ENCODE measurements at places on chromosomes 1 and 21. TPM values are rescaled to one million over a fixed set of nuclear protein-coding genes. Genes with fewer than 3 reads are reported as not detected.

DNA sequence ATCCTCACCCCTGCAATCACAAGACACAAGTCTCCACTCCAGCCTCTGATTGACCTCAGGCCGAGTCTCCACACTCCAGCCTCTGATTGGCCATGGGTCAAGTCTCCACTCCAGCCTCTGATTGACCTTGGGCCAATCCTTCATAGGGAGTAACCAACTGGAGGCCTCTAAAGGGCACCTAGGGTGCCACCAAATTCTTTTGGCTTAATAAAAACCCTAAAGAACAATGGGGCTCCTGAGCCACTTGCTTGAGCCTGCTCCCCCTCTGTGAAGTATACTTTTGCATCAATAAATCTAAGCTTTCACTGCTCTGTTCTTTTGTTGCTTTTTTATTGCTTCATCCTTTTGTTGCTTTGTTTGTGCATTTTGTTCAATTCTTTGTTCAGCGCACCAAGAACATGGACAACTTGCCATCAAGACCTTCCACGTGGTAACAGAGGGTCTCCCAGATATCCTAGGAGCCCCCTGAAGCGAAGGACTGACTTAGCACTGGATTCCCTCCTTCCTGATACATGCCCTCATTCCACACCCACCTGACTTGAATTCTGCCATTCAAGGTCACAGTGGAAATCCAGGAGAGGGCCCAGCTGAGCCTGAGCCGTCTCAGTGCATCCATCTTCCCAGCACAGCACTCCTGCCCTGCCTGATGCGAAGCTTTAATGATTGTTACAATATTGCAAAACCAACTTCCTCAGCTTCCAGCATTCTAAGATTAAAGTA lies 152.9 kb downstream of the NPHP4 start:
- DNase-seq, result no peak

TMEM82 gene
- polyA plus RNA-seq, result not detected

- peak; percentile 57 for DNase-seq
Observed at GRCh38 chr1:26597629-26598039, 68.1 kb downstream of the RPS6KA1 start.

- no peak for DNase-seq
Observed at GRCh38 chr1:32337855-32338636, 2.0 kb upstream of the MARCKSL1 start.

DNA sequence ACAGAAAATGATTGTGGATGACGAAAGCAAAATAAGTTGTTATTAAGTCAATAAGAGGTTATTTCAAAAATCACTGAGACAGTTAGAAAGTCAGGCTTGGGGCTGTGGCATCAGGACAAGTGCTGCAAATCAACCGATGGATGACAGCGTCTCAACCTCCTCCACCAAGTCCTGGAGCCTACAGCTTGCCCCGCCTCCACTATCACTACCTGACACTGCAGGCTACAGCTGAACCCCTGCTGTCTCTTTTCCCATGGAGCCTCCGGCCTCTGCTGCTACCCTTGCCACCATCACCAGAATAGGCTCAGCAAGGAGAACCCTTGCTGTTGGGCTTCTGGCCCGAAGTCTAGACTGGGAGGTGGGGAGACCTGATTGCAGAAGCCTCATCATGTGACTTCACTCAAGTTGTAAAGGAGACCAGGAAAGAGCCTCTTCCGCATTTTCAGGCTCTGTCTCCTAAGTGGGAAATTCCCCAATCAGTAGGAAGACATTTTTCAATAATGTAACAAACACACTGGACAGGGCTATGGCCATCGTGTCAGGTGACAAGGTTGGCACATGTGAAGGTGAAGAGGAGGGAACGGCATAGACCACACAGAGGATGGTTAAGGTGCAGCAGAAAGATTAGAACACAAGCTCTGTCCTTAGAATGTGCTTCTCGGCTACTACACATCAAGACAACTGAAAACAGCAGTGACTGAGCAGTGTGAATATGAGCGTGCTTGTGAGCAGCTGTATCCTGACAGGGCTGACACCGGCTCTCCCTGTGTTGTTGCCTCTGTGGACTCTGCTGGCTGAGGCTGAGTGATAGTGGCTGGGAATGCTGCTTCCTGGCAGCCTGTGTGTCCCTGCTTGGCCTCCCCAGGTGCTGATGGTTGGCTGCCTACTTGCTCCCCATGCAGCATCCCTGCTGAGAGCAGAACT lies 660.7 kb downstream of the PTPRU start:
- DNase-seq, result no peak

FAM78B gene
- 0.12 TPM for polyA plus RNA-seq

ESRRG gene
- polyA plus RNA-seq, result not detected

CHAF1B gene
- 12.9 TPM for polyA plus RNA-seq

DNA sequence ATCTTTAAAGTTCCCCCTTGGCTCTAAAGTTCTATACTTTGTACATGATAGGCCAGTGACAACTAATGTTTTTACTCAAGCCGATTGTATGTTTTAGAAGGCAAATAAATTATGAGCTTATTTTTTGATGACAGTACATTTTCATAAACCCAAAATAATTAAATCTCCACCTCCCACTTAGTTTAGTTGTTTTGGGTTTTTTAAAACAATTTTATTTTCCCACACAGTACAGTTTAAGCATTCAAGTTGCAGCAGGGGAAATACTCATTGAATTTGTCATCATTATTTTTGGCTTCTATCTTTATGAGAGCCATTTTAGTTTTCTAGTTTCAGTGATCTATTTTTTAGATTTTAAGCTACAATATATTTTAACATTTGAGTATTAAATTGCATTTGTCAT lies 93.6 kb downstream of the OLFML2B start:
- no peak for DNase-seq

DNA sequence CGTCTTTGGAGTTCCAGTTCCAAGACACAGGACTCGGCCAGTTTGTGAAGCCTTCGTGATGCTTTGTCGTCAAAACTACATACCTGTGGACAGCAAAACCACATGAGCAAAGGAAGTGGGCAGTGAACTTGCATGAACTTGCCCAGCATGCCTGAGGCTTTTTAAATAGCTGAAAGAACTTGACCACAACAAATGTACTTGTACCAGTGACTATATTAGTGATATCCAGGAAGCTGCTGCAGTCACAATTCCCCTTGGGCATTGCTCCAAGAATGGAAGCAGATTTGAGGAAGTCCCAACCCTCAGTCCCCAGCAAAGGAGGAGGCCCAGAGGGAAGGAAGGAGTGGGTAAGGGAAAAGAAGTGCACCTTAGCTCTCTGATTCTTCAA lies 2.6 kb downstream of the FUCA1 start:
- no peak for DNase-seq

IFNLR1 gene
- polyA plus RNA-seq, result 0.84 TPM

DNA sequence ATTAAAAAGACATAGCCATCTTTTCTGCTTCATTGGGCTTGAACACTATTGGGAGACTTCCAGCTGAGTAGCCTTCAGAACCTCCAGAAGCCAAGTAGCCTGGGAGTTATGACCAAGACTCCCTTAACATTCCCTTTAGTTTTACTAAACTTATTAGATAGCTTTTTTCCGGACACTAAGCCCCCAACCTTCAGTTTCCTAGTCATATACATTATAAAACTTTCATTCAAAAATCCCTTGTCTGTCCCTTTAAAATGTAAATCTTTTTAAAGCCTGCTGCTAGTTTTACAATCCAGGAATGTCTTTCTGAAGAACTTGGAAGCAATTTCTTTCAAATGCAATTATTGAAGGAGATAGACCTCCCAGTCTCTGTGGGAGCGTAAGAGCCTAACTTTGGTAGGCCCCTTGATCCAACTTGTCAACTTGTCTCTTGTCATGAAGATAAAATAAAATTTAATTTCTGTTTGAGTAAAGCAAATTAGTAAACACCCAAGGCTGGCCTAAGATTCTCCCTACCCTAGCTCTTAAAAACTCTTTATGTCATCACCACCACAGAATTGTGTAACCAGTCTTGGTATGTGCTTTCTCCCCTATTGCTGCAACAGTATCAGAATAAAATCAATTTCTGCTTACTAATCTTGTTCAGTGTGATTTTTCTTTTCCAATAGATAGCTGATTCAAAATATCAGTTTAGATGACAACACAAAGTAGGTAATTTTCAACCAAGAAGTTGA lies 796.2 kb downstream of the PLA2G4A start:
- no peak for DNase-seq

CADM3 gene
- polyA plus RNA-seq, result 0.05 TPM

BTBD19 gene
- 4.5 TPM for polyA plus RNA-seq

- no peak for DNase-seq
Observed at GRCh38 chr1:39321979-39322378, 117.5 kb downstream of the MACF1 start.

GRCh38 chr1:89130716-89131115 lies 4.8 kb upstream of the GBP2 start:
- no peak for DNase-seq

GRCh38 chr1:228472655-228473054 lies 14.5 kb upstream of the RNF187 start:
- DNase-seq, result no peak

GRCh38 chr1:109620401-109620791 lies 759 bp downstream of the AMPD2 start:
- peak; percentile 69 for DNase-seq

NPHP4 gene
- polyA plus RNA-seq, result 5.1 TPM

NR1I3 gene
- polyA plus RNA-seq, result not detected

GRCh38 chr1:222161676-222162075 lies 386.2 kb downstream of the HHIPL2 start:
- DNase-seq, result no peak

- DNase-seq, result no peak
Observed at GRCh38 chr1:232891071-232891470, 59.3 kb upstream of the NTPCR start.

SV2A gene
- 0.13 TPM for polyA plus RNA-seq

- DNase-seq, result no peak
Observed at GRCh38 chr1:171590022-171590421, 32.0 kb upstream of the MYOCOS start.

EFNA3 gene
- 2.0 TPM for polyA plus RNA-seq

C1orf94 gene
- polyA plus RNA-seq, result not detected

DNA sequence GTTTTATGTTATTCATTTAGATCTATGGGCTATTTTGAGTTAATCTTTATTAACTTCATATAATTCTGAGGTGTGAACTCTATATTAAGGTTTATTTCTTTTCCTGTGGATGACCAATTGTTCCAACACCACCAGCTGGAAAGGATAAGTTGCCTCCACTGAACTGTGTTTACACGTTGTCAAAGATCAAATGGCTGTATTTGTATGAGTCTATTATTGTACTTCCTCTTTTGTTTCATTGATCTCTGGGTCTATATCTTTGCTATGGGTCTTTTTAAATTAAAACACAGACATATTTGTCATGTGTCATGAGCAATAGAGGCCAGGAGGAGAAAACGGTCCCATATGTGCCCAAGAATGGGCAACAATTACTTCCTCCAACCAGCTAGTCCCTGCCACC lies 5.2 kb upstream of the MAB21L3 start:
- no peak for DNase-seq

ERICH3 gene
- not detected for polyA plus RNA-seq

DNA sequence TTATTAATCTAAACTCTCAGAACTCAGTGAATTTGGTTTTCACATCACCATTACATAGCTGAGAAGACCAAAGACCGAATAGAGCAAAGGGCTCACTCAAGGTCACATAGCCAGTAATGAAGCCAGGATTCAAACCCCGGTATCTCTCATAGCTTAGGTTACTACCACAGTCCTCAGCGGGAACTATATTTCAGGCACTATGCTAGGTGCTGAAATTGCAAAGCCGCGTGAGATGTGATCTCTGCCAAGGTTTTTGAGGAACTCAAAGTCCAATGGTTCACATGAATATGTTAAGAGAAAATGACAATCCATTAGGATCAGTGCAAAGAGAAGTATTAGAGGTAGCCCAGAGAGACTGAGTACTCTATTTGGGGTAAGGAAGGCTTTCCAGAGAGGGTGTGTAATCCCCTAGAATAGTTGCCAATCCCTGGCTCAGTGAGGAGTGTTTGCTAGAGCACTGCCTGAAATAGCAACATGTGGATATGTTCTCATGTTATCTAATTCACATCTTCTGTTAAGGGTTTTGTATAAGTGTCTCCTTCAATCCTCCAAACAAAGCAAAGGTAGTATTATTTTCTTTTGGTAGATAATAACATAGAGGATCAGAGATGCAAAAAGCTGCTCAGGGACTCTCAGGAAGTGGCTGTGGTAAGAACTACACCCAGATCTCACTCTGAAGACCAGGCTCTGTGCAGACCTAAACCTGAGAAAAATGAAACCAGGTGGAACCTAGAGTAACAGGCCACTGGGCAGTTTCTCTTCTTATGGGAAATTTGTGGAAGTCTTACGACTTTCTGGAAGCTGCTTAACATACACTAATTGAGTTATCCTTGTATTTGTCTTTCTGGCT lies 93.1 kb upstream of the C8B start:
- no peak for DNase-seq

DNA sequence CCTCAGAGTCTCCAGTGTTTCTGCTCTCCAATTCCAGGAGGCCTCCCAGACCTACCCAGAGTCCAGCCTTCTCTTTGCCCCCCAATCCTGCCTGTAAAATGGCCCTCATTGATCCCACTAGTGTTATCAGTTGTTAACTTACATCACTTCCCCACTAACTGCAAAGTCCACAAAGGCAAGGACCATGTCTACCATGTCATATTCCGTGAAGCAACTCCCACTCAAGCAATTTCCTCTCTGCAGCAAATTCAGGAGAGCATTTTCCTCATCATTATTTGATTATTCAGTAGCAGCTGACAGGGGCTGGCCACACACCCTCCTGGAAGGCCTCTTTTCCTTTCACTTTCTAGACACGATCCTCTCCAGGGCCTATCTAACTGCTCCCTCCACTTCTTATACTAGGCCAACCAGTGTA lies 153.5 kb downstream of the RERE start:
- DNase-seq, result no peak

FBLIM1 gene
- polyA plus RNA-seq, result 39.4 TPM

DNA sequence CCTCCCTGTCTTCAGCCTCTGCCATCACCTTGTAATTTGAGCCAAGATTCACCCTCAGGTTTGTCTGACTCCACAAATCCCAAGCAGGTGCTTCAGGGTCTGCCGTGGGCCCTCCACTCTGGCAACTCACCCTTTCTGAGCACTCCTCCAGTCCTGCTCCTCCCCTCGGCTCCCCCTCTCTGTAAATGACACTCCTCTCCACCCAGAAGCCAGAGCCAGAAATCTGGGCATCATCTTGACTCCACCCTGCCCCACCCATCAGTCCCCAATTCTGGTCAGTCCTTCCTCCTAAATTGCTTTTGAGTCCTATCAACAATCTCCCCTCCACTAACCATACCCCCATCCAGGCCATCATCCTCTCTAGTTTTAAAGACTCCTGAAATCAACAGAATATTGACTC lies 40.5 kb downstream of the RCSD1 start:
- DNase-seq, result no peak

- DNase-seq, result no peak
Observed at GRCh38 chr21:46220275-46220810, 8.2 kb downstream of the LSS start.

- no peak for DNase-seq
Observed at GRCh38 chr1:172915271-172915670, 135.5 kb downstream of the TNFSF18 start.

DNA sequence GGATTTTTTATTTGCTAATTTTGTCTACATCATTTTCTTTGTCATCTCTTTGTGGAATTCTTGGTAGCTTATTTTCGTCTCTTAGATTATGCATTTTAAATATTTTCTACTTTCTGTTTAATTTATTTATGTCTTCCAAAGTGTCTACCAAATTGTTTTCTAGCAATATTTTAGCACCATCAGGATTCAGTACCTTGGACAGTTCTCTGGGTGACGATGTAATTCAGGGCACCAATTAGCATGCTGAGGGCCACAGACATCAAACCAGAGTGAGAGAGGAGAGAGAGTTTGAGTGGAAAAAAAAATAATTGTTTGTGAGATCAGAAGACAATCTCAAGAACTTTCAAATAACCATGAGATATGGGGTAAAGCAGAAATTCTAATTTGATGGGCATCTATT lies 169.8 kb upstream of the CXADR start:
- DNase-seq, result no peak
